ENCODE measurements at places on chromosomes 3 and 15. TPM values are rescaled to one million over a fixed set of nuclear protein-coding genes. Genes with fewer than 3 reads are reported as not detected.
A peak's percentile ranks its signal among the peaks of the same experiment; 100 is the strongest.

DNA sequence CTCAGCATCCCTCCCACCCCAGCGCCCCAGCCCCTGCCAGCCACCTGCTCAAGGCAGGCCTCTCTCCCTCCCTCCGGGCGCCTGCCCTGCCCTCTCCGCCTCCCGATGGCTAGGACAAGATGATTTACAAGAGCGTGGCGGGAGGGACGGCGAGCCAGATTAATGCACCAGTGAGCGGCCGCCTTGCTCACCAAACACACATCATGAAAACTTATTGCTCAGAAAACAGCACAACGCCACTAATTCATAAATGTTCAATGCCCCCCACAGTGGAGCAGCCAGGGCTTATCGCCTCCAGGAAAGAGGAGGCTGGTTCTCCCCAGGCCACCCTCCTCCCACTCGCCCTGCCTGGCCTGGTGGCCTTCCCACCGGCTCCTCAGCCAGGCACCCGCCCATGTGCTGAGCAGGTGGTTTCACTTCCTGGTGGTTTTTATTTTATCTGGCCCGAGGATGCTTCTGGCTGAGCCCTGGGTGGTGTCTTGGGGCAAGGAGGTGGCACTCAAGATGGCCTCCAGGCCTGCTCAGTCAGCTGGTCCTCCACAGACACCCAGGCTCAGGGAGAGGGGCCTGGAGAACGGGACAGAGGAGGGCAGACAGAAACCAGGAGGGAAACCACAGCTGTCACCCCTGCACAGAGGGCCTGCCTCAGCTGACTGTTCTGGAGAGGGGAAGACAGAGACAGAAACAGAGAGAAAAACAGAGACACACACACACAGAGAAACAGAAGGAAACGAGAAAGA, 284.9 kb downstream of the UACA start:
- peak; percentile 62 for DNase-seq

GRCh38 chr15:67421105-67421504, 99.8 kb upstream of the C15orf61 start:
- no peak for DNase-seq

UBA7 gene
- 23.3 TPM for total RNA-seq

DNA sequence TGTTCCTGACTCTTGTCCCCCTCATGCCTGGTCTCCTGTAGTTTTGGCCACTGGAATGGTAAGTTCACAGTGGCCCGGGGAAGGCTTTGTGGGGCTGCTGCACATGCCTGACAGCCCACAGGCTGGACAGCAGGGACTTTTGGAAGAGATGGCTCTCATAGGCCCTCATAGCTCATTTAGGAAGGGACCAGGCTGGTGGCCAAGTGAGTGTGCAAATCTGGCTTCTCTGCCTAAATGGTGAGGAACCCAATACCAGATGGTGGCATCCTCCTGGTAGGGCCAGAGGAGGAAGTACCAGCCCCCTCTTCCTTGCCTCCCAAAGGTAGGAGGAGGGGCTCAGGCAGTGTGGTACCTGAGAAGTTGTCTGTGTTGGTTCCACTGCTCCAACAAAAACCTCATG, 25.6 kb downstream of the ALPK3 start:
- no peak for DNase-seq

SPTBN5 gene
- total RNA-seq: 6.3 TPM

DNA sequence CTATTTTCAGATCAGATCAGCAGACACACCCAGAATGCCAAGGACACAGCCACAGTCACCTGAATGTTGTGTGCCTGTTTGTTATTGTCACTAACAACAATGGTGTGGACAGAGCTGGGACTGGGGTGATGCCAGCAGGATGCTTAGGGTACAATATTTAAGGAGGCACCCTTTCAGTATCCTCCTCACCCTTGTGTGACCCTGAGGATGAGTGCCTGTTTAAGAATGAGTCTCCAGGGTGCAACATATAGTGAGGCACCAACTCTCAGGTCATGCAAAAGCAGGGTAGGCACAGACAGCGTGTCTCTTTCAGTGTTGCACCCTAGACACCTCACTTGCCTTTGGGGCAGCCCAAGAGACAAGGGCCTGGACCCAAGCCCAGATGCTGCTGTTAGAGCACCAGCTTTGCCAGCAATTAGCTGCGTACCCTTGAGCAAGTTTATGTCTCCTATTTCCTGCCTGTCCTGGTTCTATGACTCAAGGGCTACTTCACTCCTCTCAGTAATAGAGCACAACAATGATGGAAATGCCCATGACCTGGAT, 122.6 kb downstream of the AQP9 start:
- no peak for DNase-seq

SLC35G2 gene
- total RNA-seq: 2.7 TPM

DNA sequence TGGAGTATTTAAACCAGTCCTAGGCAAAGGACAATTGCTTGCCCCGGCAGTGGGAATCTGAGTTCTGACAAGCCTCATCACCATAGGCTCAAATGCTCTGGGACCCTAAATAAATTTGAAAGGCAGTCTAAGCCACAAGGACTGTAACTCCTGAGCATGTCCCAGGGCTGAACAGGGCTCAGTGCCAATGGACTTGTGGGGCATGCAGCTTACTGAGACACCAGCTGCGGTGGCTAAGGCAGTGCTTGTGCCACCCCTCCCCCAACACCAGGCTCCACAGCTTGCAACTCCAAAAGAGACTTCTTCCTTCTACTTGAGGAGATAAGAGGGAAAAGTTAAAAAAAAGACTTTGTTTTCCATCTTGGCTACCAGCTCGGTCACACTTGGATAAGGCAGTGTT, 289.7 kb upstream of the DCBLD2 start:
- DNase-seq: no peak

TNNC1 gene
- total RNA-seq: 608 TPM

DNA sequence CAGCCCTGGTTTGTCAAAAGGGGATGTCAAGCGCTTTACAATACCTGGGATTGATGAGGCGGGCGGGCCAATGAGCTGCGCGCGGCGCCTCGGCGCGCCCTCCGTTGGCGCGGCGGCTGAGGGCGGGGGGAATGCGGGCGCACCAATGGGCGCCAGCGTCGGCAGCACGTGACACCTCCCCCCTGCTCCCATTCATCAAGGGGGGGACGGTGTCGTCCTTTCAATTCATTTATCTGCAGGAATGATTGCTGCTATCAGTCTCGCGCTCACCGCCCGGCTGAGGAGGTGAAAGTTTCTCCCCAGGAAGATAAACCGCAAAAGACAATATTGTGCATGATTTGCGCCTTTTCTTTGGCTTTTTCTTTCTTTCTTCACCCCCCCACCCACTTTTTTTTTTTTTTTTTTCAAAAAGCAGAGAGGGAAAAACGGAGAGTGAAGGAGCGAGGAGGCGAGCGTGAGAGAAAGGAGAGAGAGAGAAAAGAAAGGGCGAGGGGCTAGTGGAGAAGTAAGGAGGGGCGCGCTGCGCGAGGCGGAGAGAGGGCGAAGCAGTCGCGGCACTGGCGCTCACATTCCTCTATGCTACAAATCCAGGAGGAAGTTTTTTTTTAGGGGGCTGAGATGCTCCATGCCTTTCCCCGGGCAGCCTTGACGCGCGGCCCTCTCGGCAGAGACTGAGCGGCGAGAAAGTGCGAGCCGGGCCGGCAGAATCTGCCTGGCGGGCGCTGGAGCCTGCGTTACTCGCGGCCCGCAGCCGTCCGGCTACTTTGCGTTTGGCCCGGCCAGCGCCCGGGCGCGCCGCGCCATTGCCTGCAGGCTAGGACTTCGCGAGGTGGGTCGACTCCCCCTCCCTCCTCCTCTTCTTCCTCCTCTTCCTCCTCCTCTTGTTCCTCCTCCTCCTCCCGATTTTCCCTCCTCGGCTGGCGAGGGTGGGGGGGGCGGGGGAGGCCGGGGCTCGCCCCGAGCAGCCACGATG, at the start of gene ZIC1:
Gene ZIC1, plus strand, starts transcription at position 223 of the 973 bp plus-strand sequence. Its CDS starts 748 bp downstream, at position 971.
- peak; percentile 68 for DNase-seq

PAQR9 gene
- not detected for total RNA-seq

STOML1 gene
- total RNA-seq: 40.2 TPM

DNA sequence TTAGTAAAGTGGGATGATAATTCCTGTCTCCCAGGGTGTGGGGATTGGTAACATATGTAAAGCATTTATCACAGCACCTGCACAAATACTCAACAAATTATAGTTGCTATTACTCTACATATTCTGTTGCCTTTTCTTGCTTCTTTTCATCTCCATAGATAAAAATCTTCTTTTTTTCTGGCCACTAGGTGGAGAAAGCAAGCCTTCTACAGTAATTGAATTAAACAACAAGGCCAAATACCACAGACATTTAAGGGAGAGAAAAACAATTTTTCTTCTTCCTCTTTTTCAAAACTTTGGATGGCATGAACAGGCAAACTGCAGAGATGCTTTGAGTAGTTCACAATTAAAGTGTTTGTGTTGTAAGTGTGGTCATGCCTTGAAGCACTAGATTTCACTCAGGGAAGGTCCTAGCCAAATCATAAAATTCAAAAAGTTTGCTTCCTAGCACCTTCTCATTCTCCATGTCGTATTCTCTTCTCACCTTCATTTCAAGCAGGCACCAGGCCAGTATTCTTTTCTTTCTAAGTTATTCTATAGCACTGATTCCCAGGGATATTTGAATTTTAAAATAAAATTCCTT, 493.4 kb upstream of the TGFBR2 start:
- peak; percentile 77 for DNase-seq

DNA sequence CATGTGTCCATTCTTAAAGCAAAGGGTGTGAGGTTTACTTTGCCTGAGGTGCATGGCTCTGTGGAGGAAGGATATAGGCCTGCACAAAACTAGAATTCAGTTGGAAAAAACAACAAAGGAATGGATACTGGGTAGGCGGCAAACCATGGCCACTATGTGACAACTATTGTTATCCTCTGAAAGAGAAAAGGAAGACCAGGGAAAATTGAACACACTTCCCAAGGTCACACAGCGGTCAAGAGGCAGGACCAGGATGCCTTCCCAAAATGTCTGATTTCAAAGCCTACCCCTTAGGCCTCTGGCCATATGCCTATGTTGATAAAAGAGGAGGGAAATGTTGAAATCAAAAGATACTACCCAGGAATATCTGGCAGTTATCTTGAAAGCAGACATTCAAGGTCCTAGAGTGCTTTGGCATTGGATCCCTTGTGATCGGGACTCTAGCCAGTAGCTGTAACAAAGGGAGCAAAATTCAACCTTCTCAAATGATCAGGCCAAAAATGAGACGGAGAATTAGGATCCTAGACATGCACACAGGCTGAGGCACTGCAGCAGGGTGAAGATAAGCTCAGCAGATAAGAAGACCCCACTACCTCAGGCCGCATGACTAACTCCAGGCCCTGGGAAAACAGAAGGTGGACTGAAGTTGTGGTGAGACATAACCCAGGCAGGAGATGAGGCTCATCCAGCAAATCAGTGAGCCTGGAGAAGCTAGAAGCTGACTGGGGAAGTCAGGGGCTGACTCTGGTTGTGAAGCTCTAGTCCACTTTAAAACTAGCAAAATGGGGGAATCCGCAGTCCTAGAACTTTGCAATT, 292.2 kb downstream of the NEK10 start:
- DNase-seq: no peak

- DNase-seq: peak; percentile 47
Measured at GRCh38 chr3:55194376-55194775, 266.5 kb upstream of the LRTM1 start.

DNA sequence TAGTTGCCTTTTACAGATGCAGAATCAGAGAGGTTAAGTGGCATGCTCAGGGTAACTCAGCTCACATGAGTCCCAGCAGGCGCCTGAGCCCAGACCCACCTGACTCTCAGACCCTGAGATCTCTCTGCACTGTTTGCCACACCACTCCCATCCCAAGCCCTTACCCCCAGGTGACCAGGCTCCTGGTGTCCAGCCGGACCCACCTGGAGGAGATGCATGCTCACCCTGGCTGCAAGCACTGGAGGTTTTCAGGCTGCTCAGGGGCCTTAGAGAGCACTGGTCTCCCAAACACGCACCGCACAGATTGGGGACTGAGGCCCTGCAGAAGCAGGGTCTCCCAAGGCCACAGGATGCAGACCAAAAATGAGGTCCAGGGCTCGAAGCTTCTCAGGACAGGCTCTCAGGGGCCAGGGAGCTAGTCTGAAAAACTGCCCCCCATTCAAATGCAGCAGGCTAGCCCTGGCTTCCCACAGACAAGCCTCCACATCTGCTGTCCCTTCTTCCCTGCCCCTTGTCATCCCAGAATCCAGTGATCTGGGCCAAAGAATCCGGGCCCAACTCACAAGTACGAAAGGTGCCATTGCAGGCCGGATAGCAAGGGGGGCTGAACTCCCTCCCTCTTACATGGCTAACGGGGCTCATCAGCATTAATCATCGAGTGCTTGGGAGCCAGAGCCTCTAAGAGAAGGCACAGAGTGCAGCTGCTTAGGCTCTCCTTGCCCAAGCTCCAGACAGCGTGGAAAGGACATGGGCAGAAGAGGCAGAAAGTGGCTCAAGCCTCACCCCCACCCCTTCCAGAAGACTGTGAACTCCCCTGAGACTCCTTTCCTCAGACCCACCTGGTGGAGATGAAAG, 90.2 kb upstream of the PRR20G start:
- no peak for DNase-seq

DNA sequence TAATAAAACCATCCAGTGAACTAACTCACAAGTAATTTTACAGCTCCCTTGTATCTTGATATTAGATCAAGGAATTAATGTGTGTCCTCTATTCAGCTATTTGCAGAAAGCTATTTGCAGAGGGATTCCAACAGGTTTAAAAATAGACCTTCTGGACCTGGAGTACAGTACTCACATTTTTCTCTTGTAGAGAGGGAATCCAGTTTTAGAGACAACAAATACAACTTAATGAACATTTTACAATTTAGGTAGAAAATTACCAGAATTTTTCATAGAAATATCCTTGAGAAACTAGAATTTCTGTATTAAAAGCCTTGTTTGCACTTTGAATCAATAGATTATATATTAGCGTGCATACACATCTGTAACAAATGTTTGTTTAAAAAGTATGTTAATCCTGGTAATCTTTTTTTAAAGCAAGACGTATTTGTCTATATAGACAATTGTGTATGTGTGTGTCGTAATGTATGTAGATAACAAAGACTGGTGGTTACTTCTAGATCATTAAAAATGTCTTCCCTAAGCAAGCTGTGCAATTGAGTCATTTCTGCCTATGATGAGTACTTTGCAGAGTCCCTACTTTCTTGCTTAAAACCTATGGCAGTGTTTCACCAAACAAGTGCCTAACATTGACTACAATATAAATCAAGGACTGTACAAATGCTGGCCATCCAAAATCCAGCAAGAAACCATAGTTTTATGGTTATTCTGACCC, 57.9 kb downstream of the PPP2R3A start:
- DNase-seq: peak; percentile 26

DNA sequence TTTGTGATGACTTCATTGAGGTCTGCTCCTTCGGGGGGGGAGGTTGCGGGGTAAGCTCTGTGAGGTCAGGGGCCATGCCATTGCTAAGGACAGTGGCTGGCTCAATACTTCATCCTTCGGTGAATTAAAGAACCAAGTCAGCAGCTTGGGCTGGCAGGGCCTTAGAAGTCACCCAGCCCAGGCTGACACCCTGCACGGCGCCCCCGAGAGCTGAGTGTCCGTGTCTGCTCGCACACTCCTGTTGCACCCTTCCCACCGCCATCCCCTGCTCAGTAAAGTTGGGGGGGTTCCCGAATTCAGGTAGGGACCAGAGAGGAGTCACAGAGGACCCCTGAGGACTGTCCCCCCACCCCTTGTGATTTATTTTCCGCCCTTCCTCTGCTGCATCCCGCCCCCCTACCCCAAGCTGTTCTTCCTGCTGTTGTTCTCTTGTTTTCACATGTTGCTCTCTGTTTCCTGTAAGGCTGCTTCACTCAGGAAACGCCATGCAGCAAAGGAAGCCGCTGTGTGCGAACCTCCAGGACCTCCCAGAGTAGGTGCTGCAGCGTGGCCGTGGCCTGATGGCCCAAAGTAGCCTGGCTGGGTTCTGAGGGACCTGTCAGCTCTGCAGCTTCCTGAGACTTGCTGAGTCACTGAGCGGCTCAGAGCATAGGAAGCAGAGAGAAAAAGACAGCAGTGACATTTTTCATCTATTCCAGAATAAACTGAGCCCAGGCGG, 14.4 kb downstream of the EFCC1 start:
- peak; percentile 58 for DNase-seq

DPPA2 gene
- total RNA-seq: not detected
